ENCODE measurements at places on chromosomes 5 and 9.

DNA sequence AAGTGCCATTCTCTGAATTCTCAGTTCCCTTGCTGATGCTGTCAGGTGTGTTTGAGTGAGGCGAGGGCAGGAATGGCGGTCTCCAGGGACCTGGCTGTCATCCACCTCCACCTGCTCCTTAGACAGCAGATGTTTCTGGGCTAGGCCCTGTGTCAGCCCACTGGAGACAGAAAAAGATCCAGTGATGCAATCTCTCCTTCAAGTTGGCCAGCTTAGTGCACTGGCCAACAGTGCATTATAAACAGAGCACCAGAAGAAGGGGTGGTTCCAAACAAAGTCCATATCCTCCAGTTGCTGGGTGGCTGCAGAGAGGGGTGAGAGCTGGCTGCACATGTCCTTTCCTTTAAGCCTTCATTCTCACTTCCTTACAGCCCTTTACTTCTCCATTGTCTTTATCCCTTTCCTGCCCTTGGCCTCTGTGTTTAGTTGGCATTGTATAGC, 26.5 kb downstream of the NANS start:
- DNase-seq = no peak

GRCh38 chr9:114001410-114001685, 76.8 kb downstream of the AMBP start:
- no peak for DNase-seq

GRCh38 chr9:6926436-6926835, 168.7 kb downstream of the KDM4C start:
- DNase-seq = no peak

DNA sequence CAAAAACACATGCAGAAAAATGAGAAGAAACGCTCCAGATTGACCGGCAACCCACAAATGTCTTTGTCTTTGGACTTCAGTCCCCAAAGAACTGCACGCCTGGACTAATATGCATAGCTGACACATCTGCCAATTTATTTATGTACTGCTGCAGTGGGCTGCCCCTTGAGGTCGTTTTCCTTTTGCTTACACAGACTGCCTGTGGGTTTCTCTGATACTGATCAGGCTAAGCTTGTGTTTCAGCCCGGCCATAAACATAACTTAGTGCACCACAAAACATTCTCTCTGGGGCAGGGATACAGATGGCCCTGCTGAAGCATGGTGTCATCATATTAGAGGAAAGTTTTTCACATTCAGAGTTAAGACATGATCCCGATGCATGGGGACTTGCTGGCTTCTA, 75.4 kb downstream of the NUDT12 start:
- DNase-seq = no peak

- no peak for DNase-seq
These were observed 12.7 kb upstream of the PLEKHG4B start for GRCh38 chr5:79263-79662.

DNA sequence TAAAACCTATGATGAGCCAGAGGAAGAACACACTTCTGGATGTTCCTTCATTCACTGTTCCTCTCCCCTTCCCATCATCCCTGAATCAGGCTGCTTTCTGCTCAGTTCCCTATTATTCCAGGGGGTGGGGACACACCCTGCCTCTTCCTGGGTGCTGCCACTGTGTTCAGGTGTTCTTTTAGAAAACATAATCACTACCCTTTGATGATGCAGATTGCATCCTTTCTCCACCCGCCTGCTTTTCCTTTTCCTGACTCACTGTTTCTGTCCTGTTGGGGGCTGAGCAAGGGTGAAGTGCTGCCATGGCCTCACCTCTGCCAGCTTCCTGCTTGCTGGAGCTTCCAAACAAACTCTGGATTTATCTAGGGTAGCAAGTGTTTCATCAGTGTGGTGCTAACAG, 331.9 kb upstream of the GRIA1 start:
- no peak for DNase-seq

- no peak for DNase-seq
These were observed 5.3 kb downstream of the CDKN2AIPNL start for GRCh38 chr5:134406390-134406789.

GRCh38 chr5:151037561-151038411, 17.4 kb downstream of the GPX3 start:
- DNase-seq = no peak

DNA sequence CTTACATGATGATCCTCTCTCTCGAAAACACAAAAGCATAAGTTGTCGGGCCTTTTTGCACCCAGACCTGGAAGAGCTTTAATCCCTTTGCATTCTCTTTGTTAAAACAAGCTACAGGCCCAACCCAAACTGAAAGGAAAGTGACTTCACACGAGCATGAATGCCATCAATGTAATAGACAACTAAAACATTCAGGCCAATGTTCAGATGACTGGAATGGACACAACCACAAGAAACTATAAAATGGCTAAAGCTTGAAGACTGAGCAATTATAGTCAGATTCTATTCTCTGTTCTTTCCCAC, 45.5 kb downstream of the RFX3 start:
- no peak for DNase-seq

DNA sequence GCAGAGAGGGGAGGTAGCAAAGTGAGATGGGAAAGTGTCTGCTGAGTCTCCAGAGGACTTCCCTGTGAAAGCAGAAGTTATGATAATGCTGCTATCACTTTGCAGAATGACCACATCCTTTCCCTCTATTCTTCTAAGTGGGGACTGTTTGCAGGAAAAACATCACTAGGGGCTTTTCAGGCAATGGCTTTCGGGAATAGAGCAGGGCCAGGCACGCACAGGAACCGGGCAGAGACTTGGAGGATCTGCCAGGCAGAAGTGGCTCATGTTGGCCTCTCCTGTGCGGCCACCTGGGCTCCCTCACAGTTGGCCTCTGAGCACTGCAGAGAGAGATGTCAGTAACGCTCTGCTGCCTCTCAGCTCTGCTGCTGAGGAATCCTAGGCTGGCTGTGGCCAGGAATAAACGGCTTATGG, 214.7 kb downstream of the MAST4 start:
- DNase-seq = no peak

DNA sequence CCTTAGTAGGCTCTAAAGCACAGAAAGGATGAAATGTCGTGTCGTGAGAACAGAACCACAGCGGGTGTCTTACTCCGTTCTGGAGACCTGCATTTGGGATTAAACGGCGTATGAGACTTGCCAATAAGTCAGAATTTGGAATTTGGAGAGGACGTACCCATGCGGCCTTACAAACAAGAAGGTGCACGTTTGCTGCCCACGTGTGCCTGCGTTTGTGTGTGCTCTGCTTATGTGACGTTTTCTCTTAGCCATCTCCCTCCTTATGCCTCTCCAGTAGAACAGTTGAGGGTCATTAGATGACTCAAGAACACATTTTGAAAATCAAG, 171.6 kb upstream of the OTULINL start:
- no peak for DNase-seq

DNA sequence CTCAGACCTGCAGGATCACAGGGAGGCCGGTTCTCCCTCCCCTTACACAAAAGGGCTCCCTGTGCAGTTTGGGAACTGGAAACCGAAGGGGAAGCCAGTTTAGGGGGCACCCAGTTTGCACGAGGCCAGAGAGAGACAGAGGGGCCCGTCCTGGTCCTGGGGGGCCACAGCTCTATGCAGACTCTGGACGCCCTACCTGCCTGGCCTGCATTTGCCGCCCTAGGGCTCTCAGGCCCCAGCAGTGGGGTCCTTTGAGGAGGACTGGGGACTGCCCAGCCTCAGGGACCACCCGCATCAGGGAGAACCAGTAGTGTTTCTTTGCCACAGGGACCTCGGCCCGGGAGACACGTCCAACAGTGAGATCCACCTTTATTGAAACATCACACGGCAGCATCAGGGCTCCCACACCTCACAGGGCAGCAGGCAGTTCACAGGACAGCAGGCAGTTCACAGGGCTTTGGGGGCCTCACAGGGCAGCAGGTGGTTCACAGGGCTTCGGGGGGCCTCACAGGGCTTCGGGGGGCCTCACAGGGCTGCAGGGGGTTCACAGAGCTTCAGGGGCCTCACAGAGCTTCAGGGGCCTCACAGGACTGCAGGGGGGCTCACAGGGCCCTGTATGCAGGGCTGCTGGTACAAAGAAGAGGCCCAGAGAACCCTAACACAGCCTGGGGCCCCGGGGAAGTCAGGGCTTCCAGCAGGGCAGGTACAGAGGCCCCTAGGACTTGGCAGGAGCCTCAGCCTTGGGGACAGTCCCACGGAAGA, 648 bp upstream of the NSMF start:
- no peak for DNase-seq

- no peak for DNase-seq
These were observed 12.8 kb downstream of the TENT4A start for GRCh38 chr5:6726006-6726405.

All from NB4 (cell line).